ENCODE measurements at places on chromosomes 6 and 20.

GRCh38 chr20:43825581-43825980 is 89.1 kb upstream of the TOX2 start:
- DNase-seq: no peak

GRCh38 chr20:57139342-57140093 is 126.9 kb downstream of the BMP7 start:
- DNase-seq: no peak

- DNase-seq: no peak
Measured at GRCh38 chr6:398558-399078, 7.1 kb downstream of the IRF4 start.

- DNase-seq: no peak
Measured at GRCh38 chr6:132598473-132598872, 8.9 kb upstream of the TAAR5 start.

- DNase-seq: no peak
Measured at GRCh38 chr6:44733868-44734267, 346.4 kb downstream of the CDC5L start.

- no peak for DNase-seq
Measured at GRCh38 chr6:124110514-124110913, 306.8 kb downstream of the NKAIN2 start.

- DNase-seq: no peak
Measured at GRCh38 chr6:139422105-139423036, 47.9 kb upstream of the CITED2 start.

- no peak for DNase-seq
Measured at GRCh38 chr6:34981951-34982350, 92.9 kb downstream of the ANKS1A start.

- DNase-seq: no peak
Measured at GRCh38 chr20:13105864-13106457, 97.2 kb downstream of the SPTLC3 start.

DNA sequence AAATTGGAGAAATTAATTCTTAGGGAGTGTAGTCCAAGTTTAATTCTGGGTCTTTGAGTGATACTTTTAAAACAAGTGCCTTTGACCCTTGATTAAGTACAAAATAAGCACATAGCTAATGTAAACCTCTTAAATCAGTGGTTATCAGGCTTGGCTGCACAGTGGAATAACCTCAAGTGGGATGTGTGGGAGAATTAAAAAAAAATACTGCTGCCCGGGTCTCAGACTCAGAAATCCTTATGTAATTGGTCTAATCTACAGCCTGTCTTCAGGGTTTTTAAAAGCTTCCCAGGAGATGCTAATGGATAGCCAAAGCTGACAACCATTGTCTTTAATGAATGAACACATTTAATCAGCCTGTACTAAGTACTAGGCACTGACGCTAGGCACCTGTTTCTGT is 28.5 kb upstream of the TMEM14A start:
- DNase-seq: no peak

DNA sequence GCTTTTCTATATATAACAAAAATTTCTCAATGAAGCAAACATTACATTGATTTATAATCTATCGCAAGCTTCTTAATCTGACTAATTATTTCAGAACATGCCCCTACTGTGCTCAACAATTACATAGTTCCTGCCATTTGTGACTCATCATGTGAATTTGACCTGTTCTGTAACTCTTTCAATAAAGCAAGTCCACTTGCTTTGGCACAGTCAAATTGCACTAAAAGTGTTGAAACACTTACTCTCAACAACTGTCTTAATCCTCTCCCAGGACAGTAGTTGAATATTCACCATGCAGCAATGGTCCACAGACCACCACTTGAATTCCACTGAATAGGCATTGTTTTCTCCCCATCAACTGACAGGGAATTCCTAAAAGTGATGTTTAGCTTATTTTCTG is 67.7 kb upstream of the SPTLC3 start:
- DNase-seq: no peak

DNA sequence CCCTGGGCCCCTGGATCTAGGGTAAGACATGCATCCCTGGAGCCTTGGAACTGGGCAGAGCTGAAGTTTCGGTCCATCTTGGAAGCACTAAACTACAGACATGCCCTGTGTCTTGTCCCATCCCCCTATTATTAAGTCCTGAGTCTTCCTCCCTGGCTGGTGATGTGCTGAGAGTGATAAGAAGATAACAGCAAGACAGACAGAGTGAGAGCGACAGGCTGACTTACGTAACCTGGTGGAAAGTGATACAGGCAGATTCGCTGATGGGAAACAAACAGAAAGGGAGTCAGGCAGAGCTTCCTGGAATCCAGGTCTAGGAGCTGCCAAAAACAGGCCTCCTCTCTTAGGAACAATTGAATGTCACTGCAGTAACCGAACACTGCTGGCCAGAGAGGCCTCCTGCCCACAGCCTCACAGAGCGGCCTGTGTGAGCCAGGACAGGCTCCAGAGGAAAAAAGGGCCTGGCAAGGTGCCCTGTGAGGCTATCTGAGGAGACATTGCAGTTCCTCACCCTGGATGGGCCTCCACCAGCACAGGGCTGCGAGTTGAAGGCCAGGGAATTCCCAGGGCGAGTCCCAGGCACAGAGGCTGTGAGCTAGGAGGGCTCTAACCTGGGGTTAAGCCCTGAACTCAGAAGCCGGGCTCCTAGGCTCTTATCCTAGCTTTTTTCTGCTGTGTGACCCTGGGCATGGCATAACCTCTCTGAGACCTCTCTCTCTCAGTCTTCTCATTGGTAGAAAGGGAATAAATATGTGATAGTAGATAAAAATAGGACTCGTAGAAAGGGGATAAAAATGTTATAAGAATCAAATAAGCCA is 34.2 kb upstream of the B4GALT5 start:
- DNase-seq: no peak

DNA sequence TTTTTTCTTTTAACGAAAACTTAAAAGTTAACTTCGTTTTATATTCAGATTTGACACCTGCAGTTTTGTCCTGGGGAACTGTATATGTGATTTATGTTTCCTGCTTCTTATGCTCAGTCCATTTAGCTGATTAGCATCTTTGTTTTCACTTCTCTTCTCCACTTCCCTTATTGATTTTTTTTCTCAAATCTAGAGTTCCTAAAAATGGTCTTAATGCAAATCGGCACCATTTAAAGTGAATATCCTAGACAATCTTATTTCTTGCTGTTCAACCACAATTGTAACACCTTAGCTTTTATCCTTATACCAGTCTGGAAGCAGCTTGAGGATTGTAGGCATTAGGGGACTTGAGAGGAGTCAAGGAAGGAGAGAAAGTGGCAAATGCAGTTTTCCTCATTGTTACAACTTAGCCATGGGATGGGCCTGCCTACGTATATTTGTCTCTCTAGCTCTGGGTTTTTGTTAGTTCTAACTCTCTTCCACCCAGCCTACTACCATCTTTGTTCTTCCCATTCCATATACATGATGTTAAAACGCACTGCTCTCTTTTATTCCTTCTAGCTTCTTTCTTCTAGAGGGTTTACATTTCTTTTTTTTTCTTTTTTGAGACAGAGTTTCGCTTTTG is 8.5 kb downstream of the QRSL1 start:
- no peak for DNase-seq

DNA sequence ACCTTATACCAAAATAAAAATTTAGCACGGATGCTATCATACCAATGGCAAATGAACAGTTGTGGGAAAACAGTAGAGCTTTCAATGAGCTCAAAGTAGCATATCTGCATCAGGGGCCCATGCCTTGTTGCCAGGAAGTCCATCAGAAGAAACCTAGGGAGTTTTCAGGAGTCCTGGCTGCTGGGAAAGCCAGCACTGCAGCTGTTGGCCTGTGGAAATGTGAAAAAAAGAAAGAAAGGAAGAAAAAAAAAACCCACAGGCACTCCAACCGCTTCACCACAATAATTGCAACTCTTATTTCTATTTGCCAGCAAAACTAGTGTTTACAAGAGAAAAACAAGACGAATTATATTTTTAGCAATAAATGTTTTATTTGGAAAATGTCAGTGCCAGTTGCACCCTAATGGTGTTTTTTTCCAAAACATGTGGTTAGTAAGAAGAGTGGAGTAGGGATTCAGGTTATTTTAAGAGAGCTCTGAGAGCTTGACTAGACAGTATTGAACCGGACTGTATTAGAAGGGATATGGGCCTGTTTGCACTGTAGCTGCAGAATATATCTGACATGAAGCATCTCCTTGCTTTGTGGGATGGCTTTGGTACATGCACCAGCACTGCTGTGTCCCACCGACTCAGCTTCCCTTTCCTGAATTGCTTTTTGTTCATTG is 137.3 kb downstream of the CCDC170 start:
- no peak for DNase-seq

DNA sequence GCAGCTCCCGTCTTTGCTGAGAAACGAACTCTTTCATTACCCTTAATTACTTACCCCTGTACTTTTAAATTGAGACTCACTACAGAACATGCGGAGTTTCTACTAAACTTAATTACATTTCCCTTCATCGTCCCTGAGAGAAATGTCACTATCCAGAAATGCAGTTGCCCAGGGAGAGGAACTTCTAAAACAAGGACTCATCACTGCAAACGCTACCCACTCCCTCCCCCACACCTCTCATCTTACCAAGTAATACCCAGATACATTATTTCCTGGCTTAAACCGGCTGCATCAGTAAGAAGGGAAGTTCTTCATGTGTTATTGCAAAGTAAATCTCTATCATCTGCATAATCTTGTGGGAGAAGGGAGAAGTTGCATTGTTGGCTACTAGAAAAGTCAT is 138.3 kb downstream of the IPCEF1 start:
- DNase-seq: no peak

DNA sequence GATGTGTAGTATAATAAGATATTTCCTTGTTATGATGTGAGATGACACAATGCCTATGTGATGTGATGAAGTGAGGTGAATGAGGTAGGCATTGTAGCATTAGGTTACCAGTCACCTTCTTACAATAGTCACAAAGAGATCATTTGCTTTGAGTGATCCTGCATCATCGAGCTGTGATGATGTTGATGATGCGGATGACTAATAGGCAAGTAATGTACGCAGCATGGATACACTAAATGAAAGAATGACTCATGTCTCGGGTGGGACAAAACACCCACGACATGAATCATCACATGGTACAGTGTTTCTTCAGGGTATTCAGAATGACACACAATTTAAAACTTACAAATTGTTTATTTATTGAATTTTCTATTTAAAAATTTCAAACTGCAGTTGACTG is 806.3 kb upstream of the GJE1 start:
- peak; percentile 40 for DNase-seq

DNA sequence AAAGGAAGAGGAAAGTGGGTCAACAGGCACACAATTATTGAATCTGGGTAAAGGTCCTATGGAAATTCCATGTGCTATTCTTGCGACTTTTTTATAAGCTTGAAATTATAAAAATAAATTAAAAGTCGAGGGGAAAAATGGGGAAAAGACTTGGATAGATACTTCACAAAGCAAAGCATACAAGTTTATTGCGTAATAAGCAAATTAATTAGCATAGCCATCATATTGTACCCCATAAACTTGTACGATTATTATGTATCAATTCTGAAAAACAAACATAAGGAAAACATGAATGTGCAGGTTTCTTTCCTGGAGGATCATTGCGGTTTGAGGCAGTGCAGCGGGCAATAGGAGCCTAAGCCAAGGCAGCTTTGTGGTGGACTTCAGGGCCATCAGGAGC is 351.6 kb upstream of the NOX3 start:
- DNase-seq: no peak

DNA sequence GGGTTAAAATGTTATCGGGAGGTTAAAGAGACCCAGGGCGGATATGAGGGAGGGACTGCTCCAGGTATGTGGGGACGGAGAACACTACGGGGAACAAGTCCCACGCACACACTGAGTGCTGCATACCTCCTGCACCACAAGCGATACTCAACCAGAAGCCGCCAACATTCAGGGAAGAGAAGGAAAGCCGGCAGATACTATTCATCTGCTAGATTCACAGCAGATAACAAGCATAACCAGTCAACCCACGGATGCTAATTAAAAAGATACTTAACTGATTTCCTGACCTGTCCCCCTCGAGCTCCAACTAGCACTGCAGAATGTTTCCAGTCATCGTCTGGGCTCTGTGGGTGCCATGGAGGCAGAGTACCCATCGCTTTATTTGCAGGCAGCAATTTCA is 45.1 kb upstream of the RPS6KA2 start:
- DNase-seq: no peak

DNA sequence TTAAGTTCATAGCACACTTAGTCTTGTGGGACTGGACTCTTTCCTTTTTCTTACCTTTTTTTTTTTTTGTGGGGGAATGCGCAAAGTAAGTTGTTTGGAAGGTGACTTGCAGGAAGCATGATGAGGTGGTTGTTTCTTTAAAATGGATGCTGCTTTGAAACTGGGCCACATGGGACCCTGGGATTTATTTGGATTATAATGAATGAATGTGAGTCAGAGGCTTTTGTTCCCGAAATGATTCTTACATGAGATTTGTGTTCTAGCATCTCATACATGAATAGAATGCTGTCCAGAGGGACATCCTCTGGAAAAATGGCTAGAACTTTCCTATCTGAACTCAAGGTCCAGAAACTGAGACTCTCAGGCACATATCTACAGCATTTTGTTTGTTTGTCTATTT is 236.6 kb upstream of the RNF24 start:
- DNase-seq: no peak

- no peak for DNase-seq
Measured at GRCh38 chr20:13913572-13913971, 76.8 kb downstream of the SEL1L2 start.

GRCh38 chr6:20440296-20440695 is 38.6 kb downstream of the E2F3 start:
- no peak for DNase-seq

GRCh38 chr6:37021356-37022129 is 16.1 kb downstream of the FGD2 start:
- DNase-seq: peak; percentile 57

DNA sequence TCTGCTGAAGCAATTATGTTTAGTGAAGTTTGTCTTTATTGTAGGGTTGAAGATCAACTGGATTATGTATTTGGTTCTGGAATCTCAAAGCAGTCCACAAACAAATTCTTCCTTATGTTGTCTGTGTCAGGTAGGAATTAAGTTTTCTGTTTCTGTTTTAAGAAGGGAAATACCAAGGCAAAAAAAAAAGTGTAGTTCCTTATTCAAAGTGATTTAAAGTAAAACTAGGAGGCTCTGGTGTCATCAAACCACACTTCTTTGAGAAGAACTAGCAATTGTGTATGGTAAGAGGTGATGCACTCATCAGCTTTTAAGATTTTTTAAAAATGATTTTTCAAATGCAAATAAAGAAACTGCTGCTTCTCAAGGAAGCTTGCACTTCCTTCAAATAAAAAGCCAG is 1.9 kb downstream of the FAM135A start:
- no peak for DNase-seq

GRCh38 chr6:168469521-168469920 is 28.5 kb downstream of the SMOC2 start:
- no peak for DNase-seq

GRCh38 chr6:112842330-112842685 is 495.2 kb downstream of the RFPL4B start:
- no peak for DNase-seq

- DNase-seq: no peak
Measured at GRCh38 chr6:29959467-29959866, 17.1 kb downstream of the HLA-A start.

GRCh38 chr20:63538204-63539091 is 1.3 kb upstream of the PTK6 start:
- no peak for DNase-seq

Measured in activated T-cell treated with anti-CD3 and anti-CD28 coated beads for 4 hours (primary cell).